OCI-M1 (cell line): ENCODE measurements at places on chromosomes 7 and 10.

DNA sequence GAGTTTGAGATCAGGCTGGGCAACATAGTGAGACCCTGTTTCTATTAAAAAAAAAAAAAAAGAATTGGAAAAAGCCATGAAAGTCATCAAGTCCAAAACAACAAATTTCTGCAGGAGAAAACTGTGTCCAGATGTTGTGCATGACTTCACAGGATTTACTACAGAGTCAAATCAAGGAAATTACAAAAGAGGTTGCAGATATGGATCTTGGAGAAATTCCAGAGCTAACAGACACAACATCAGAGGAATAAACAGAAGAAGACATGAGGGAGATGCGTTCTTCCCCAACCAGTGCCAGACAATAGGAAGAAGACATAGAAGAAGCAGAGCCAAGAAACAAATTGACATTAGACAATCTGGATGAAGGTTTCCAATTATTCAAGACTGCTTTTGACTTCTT lies 24.3 kb upstream of the KCNIP2 start:
- no peak for DNase-seq

DNA sequence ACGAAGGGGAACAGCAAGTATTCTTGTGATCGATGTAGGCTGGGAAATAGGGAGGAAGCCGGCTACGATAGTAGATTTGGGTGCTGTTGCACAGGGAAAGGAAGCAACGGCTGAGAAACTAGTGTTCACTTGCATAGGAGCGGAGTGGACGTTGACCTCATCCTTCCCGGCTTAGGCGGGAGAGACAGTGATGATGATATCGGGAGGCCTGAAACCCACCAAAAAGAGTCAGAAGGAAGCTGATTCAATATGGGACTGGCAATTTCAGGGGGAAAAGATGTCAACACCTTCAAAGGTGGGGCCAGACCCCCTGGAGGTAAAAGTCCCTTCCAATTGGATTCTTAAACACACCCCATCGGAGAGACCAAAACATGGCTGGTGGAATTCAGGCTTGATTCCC lies 61.3 kb downstream of the CARD11 start:
- no peak for DNase-seq

DNA sequence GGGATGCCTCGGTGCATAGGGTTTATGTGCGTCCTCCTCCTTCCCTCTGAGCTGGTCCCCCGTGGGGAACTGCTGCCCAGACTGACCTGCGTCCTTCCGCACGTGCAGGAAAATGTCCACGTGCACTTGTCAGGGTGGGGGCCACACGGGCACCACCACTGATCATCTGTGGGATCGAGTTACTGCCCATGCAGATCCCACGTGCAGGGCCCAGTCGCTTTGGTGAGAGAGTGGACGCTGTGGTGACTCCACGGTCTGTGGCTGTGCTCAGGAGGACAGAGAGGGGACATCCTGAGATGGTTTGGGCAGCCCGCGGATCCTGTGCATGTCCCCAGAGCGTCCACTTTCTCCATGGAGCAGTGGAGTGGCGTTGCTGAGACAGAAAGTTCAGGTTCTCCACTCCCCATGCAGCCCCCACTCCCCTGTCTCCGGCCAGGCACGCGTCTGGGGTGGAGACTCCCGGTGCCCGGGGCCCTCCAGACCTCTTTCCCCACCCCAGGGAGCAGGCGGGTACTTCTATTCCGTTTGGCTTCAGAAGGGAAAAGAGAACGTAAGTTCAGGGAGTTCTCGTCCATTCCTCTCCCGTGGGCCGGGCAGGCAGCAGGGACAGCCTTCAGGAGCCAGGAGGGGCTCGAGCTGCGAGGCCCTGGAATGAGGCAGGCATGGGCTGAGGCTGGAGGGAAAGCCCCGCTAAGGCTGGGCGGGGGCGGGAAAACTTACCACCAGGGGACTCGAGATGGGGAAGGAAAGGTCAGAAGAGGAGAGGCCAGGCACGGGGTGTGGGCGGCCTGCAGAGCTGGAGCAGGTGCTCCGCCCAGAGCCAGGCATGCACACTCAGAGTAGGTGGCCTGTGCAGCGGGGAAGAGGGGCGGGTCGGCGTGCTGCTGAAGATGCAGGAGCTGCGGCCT lies 59.9 kb downstream of the EGFR start:
- DNase-seq: no peak

DNA sequence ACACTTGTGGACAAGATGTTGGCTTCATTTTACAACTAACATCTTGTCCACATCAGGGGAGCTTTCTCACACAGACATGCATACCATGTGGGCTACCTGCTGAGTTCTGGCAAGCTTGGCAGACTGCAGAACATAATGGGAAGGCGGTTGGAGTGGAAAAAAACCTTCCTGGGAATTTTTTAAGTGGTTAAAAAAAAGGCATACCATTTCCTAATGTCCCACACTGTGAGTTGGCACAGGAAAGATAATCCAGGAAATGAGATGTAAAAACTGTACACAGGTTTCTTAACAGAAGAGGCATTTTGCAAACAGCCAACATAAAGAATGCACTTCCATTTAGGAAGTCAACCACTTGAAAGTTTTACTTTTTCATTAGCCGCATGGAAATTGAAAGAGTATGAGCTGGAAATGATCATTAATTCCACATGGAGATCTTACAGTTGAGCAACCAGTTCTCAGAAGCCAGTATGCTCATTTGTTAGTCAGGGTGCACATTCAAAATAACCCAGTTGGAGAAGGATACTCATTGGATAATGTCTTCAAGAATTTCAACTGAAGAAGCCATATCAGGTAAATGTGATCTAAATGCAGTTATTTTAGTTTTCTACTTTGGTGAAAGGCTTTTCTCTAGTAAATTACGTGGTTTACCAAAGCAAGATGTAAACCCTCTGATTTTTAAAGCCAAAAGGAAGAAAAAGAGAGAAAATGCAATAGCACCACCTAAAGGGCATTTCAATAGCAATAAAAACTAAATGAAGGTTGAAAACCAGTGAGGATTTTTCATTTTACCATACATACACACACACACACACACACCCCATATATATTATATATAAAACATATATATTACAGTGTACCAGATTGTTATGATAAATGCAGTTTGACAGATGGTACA lies 194.0 kb downstream of the TAX1BP1 start:
- peak; percentile 16 for DNase-seq

DNA sequence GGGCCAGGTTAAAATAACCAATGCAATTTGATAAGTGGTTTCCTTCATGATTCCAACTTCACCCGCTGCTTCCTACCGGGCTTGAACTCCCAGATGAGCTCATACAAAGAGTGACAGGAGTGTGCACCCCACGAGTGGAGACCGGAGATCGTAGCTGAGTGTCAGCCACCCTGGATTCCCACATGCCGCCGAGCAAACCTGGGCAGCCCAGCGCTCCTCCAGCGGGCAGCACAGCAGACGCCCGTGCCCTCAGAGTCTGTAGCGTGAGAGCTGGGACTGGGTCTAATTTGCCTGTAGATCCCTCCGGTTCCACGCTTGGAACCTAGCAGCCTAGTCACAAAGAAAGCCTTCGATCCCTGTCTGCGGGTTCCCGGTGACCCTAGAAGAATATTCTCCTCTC lies 476.1 kb upstream of the MGMT start:
- no peak for DNase-seq

DNA sequence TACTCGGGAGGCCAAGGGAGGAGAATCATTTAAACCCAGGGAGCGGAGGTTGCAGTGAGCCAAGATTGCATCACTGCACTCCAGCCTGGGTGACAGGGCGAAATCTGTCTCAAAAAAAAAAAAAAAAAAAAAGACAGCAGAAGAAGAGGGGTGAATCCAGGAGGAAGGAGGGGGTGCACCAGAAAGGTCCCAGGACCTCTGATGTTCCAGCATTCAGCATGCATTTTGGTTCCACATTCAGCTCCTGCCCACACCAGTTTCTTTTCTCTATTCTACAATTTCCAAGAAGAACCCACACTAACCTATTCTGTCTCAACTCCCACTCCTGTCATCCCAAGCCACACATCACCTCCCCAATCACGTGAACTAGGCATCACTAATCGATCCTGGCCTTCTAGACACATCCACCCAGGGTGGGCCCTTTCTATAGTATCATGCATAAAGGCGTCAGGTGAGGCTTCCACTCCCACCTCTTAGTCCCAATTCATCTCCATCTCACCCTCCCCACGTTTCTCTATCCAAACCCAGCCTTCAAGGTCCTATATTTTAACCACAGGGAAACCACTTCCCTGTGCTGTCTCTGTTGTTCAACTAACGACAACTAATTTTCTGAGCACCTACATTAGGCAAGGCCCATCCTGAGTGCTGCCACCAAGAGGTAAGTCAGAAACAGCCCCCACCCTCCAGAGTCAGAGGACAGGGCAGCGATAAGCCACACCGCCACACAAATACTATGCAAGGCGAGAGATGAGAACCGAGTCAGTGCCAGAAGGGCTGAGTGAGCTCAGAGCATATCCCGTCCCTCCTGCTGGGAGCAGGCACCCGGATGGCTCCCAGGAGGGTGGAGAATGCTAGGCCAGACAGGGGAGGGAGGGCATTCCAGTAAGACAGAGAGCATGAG lies 2.2 kb downstream of the ANXA11 start:
- DNase-seq: peak; percentile 96

- no peak for DNase-seq
Measured at GRCh38 chr7:108014747-108015682, 12.1 kb upstream of the LAMB1 start.

DNA sequence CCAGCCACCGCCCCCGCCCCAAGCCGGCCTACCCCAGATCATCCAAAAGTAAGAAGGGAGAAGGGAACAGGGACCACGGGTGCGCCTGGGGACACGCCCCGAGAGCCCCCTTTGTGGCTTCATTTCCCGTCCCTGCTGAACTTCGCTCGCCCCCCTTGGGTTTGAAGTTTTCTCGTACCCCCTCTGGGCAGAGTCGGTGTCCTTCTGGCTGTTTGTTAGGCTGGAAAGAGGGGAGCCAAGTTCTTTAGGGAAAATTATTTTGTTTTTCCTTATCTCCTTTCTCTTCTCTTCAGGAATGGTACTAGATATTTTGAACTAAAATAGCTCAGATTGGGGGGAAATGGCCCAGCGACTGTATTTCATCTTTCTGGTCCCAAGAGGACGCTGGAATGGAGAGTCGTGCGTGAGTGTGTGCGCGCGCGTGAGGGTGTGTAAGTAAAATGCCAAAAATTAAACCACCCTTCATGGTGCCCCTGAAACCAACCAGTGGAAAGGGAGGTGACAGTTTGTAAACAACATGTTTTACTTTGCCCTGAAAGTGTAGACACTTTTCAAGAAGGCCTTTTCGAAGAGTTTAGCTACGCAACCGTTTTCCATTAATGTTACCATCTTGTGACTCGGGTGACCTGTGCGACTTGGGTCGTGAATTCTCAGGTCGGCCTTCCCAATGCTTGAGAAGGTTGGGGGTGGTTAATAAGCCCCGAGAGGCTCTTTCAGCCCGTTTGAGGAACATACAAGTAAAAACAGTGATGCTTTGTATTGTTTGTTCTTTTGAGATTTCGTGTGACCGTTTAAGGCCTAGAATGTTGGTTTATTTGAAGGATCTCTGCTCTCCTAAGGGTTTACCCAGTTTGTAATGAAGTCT lies 694 bp downstream of the RBM20 start:
- DNase-seq: no peak

DNA sequence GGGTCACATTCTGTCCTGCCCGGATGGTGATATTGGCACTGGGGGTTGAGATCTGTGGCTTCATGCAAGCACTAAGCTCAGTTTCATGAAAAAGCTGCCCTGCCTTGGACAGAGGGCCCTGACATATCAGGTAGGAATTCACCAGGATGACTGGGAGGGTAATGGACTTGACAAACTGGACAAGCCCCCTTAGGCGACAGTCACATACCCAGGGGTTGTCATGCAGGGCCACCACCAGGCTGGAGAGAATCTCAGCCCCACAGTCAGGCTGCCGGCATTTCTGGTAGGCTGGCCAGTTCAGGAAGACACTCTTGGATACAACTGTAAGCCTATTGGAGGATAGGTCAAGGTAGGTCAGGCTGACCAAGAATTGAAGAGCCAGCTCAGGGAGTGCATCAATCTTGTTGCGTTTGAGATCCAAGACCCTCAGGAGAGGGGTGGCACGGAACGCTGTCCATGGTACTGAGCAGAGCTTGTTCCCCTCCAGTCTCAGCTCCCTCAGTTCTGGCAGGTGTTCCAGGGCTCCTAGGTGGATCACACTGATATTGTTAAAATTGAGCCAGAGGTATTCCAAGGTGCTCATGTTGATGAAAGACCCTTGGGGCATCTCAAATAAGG lies 824 bp downstream of the LRIT2 start:
- DNase-seq: peak; percentile 9

DNA sequence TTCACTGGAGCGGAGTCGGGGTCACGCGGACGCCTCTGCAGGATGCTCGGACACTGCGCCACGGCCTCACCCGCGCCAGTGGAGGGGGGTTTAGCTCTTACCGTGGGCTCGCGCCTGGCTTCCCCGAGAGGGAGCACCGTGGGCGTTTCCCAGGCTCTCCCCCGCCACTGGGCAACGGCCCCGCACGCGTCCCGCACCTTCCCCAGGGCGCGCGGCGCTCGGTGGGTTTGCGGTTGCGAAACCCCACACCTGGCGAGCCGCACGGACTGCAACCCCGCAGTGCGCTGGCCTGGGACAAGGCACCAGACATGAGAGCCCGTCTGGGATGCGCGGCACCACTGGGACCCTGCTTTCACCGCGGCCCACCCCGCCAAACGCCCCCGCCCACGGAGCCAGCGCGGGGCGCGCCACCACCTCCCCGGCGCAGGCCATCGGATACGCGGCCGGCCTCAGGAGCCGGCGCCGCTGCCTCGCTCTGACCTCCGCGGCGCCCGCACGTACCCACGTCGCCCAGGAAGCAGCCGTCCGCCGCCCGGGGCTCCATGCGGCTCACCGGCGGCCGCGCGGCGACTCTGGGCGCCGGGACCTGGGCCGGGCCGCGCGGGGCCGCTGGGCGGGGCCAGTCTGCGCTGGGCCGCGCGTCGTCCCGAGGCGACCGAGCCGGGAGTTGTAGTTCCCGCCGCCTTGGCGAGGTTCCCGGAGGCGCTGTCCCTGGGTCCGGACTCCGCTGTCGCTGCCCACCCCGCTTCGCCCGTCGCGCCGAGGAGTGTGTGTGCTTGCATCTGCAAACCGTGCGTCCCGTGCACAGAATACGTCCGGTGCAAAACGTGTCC lies at the start of gene ASB13:
ASB13 (minus strand) TSS at position 588 of the 833 bp plus-strand sequence; CDS start at position 544, 44 bp downstream.
- DNase-seq: peak; percentile 75

- DNase-seq: no peak
Measured at GRCh38 chr10:119274519-119275045, 67.2 kb downstream of the GRK5 start.

DNA sequence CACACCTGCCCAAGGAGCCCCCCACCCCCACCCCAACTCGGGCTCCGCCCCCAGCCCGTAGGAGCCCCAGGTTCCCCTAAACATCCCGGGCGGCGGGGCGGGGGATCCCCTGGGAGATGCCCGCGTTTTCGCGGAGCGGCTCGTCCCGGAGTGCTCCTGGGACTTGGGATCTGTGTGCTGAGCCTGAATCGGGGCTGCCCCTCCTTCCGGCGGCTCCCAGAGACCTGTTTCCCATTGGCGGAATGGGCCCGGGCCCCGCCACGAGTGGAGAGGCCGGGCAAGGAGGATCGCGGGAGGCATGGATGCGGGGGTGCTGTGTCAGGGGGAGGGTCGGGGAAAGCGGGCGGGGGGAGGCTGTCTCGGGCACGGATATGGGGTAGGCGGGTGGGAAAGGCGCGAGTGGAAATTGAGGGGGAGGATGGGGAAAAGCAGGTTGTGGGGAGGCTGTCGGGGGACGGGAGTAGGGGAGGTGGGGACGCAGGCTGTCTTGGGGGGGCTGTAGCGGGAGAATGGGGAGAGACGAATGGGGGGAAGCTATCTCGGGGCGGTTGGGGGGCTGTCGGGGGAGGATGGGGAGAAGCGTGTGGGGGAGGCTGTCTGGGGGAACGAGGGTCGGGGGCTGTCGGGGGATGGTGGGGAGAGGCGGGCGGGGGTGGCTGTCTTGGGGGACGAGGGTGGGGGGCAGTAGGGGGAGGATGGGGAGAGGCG lies 572 bp upstream of the BHLHA15 start:
- no peak for DNase-seq

GRCh38 chr10:75982611-75983369 lies 551.4 kb downstream of the LRMDA start:
- DNase-seq: no peak
